Left ventricle myocardium inferior (tissue), 1 donor: ENCODE measurements at places on chromosomes 1 and 21. TPM values are rescaled to one million over a fixed set of nuclear protein-coding genes. Genes with fewer than 3 reads are reported as not detected.
A peak's percentile ranks its signal among the peaks of the same experiment; 100 is the strongest.

DNA sequence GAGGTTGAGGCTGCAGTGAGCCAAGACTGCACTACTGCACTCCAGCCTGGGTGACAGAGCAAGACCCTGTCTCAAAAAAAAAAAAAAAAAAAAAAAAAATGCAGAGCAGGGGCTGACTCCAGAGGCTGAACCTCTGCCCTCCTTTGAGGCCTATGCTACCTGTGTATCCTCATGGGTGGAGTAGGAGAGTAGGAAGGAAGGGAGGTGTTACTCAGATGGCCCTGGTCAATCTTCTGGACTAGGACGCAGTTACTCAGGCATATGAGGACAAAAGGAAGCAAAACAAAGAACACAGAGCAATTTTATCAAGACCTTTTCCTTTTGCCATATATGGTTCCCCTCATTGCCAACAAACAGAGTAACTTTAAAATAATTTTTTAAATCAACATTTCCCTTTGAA is 35.2 kb downstream of the TGFBR3 start:
- peaks cover 82% of the 10 kb centered on the region for H3K4me1 ChIP-seq
- DNase-seq: no peak
- H3K27ac ChIP-seq: peak overlapping the region; percentile 80

GRCh38 chr1:36754366-36754765 is 271.7 kb upstream of the CSF3R start:
- H3K27me3 ChIP-seq: peaks cover 63% of the 10 kb centered on the region
- no peaks in the 10 kb centered on the region for H3K4me1 ChIP-seq
- H3K4me3 ChIP-seq: no peak overlapping the region
- H3K27ac ChIP-seq: no peak overlapping the region

- DNase-seq: no peak
- peaks cover 34% of the 10 kb centered on the region for H3K4me1 ChIP-seq
- no peak overlapping the region for H3K4me3 ChIP-seq
- no peak overlapping the region for H3K27ac ChIP-seq
- H3K27me3 ChIP-seq: peaks cover 100% of the 10 kb centered on the region
Measured at GRCh38 chr1:90731382-90732050, 14.4 kb upstream of the BARHL2 start.

KCNQ4 gene
- 1.5 TPM for total RNA-seq
